NCI-H2227 treated with DMSO at 0.1 percent for 48 hours (cell line): ENCODE measurements at places on chromosomes 5 and 9.

DNA sequence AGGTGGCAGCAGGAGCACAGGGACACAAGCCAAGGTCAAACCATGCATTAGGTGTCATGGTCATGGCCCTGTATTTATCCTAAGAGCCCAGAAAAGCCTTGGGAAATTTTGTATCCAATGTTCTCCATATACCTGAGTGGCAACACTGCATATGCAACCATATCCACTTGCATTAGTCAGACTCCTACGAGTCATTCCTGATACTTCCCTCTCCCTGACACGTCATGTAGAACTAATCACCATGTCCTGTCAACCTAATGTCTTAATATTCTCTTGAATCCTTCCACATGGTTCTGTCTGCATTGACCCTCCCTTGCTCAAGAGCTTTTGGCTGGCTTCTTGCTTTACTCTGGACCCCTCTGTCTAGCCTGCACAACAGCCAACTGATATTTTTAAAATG is 9.4 kb downstream of the SCGB3A2 start:
- DNase-seq, result no peak

GRCh38 chr9:23826120-23826629 is at the start of gene ELAVL2:
TSS of gene ELAVL2 (minus strand) at chr9:23826240. CDS start at chr9:23762234, 64,006 bp downstream.
- DNase-seq, result peak; percentile 89

DNA sequence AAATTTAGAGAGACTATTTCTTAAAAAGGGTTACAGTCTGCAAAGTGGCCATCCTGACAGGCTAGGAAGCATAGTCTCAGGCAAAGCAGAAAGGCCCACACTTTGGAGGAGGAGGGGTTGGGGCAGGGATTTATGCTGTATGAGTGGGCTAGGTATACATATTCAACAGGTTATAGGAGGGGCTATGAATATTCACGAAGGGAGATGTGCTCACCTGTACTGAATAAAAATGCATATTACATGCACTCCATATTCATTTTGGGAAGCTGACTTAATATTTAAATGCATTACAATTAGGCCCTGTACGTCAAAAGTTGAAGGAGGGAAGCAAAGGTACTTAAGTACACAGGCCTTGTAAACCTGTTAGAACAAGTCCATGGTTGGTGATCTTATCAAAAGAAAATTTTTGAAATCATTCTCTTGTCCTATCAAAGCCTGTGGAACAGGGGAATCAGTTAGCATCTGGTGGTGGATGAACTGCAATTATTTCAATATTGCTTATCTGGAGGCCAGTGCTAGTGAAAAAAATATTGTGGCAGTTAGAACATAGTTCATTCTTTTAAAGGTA is 1.6 kb downstream of the CENPP start:
- DNase-seq, result no peak

DNA sequence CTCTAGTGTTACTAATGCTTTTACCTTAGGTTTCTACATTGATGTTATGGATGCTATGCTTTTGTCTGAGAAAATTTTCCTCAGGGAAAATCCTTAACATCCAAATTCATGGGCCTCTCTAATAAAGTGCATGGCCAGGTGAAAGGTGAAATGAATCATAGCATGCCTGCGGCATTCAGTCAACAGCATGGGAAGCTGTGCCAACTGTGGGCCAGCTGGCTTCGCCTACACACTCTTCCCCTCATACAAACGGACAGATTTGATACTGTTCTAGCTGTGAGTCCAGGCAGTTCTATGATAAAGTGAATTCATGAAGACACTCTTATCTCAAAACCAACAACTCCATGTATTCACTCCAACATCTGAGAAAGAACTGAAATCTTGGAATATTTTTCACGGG is 374.1 kb downstream of the PLK2 start:
- DNase-seq, result no peak

- DNase-seq, result no peak
Observed at GRCh38 chr5:115319007-115319406, 22.6 kb upstream of the CCDC112 start.

DNA sequence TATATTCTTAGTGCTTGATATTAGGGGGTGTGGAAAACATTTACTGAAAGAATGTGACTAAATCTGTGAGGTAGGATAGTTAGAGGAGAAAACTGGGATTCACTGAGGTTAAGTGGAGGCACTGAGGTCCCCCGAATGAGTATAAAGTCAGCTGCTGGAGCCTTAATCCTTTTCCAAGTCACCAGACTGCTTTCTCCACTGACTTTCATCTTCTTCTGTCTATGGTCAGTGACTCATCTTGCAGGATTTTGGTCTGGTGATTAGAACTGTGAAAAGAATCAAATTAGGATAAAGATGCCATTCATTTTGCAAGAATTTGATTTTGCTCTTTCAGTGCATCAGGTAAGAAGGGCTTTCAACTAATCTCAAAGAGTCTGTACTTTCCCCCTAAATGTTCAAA is 89.3 kb upstream of the ALDH1A1 start:
- DNase-seq, result no peak

- DNase-seq, result peak; percentile 3
Observed at GRCh38 chr5:145718956-145719355, 116.2 kb downstream of the PRELID2 start.

DNA sequence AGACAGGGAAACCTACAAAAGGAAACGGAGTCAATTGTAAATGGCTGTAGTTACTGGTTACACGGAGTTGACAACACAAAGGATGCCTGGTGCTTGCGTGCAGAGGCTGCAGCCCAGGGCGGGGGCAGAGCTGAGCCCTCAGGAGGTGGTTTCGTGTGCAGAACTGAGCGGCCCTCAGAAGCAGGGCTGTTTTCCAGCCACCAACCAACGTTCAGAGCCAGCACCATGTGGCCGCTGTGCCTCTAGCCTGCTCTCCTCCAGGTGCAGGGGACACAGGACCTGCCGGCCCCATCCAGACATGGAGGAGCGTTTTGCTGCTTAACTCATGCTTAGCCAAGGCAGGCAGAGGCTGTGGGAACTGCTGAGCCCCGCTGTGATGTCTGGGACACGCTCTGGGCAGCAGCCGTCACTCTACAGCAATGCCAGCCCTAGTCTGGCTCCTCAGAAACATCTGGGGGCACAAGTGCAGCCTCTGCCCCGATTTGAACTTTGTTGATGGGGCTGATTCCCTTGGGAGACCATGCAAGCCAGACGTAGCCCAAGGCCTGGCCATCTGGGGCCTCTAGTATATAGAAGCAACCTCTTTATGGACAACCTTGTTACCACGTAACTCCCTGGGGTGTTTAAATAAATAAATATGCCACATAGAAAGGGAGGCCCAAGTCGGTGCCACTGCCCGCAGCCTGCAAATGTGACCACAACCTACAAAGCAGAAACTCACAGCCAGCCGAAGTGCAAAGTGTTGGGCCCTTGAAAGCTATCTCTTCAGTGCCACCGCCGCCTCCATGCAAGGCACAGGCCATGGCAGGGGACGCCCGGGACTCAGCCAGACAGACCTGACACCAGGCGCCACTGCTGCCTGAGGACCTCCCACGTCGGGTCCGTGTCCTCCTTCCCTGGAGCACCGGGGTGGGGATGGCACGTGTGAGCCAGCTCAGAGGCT is 42.1 kb downstream of the NKD2 start:
- DNase-seq, result no peak
